Bone marrow (tissue), 2 donors: ENCODE measurements at places on chromosomes 6 and 20.

- no peak for DNase-seq
These were observed 113.9 kb downstream of the GMPR start for GRCh38 chr6:16352258-16352635.

GRCh38 chr6:77535172-77535571, 71.9 kb upstream of the HTR1B start:
- DNase-seq: no peak

DNA sequence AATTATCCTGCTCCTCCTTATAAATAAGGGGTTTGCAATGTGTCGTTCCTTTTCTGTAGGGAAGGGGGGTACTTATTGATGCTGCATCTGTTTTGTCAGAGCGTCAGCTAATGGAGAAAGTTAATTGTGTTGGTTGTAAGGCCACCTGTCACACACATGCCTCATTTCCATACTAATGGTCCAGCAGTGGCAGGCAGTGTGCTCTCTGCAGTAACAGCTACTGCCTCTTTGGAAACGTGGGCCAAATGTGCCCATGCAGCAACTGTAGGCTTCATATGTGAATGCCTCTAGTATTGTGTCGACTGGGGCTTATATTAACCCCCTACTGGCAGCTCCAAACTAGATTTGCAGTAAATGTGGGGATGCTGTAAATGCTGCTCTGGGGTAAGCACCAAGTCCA, 56.3 kb upstream of the OLIG3 start:
- no peak for DNase-seq

- DNase-seq: no peak
These were observed 1201.6 kb upstream of the CITED2 start for GRCh38 chr6:140576004-140576555.

DNA sequence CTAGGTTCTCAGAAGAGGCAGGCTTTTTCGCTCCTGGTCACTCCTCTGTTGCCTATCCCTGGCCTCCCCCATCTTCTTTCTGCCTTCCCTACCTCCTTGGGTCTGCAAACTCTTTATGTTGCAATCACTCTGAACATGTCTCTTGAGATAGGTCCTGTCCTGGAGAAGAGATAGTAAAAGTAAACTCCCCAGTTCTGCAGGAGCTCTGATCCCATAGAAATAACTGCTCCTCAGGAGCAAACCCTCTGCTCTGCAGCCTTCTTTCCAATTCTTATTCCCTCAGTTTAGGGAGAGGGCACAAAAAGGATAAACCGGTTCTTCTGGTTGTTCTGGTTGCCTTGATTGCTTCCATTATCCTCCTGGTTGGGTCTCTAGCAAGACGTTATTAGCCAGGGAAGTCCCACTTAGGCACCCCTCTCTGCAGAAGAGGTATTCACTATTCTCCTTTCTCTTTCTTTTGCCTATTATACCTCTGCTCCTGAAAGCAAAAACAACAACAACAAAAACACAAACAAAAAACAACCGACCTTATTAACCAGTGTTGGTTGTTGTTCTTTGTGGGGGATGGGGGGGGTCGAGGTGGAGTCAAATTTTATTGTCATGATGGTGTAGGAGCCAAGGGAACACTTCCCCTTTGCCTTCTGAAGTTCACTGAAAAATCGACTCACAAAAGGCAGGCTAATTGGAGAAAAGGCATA, 973 bp downstream of the TRIM38 start:
- no peak for DNase-seq

DNA sequence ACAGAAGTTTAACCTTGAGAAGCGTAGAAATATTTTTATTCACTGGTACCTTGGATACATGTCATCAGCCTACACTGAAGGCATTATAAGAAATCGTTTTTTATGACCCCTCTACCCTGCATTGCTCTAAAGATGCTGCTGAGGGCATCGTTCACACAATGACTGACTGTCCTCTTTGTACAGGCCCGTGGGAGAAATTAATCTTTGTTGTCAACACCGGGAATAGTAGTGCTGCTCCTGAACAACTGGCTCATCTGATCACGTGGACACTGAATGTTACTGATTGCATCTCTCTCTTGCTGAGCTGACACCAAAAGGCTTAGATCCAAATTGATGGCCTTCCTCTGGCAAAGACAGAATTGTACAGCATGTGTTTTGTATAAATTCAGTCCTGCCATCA, 157.1 kb upstream of the SMLR1 start:
- no peak for DNase-seq

GRCh38 chr6:5995658-5995948, 11.1 kb downstream of the NRN1 start:
- DNase-seq: no peak

DNA sequence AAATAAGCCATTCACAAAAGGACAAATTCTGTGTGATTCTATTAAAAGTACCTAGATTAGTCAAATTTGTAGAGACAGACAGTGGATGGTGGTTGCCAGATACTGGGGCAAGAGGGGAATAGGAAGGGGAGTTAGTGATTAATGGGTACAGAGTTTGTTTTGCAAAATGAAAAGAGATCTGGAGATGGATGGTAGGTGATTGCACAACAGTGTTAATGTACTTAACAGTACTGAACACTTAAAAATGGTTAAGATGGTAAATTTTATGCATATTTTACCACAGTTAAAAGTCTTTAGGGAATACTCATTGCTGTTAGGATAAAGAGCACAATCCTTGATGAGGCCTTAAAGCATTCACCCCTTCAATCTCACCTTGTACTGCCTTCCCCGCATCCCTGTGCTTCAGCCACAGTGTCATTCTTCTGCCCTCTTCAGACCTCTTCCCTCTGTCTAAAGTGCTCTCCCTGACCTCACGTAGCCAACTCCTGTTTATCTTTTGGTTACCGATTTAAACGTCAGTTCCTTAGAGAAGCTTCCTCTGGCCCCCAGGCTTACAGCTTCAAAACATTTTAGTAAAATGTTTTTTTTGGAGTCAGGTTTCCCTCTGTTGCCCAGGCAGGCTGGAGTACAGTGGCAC, 11.8 kb downstream of the PSMF1 start:
- DNase-seq: no peak

GRCh38 chr6:56756219-56756789, 113.6 kb upstream of the DST start:
- no peak for DNase-seq

- no peak for DNase-seq
These were observed 36.9 kb downstream of the SNX9 start for GRCh38 chr6:157859775-157860504.

- no peak for DNase-seq
These were observed 1.1 kb downstream of the DDAH2 start for GRCh38 chr6:31727717-31728671.

- DNase-seq: no peak
These were observed 4.7 kb downstream of the CDKAL1 start for GRCh38 chr6:20538907-20539306.

- no peak for DNase-seq
These were observed 114.3 kb downstream of the GJA1 start for GRCh38 chr6:121549736-121550135.

- DNase-seq: no peak
These were observed 110.4 kb downstream of the SYCP2 start for GRCh38 chr20:59823030-59823423.

DNA sequence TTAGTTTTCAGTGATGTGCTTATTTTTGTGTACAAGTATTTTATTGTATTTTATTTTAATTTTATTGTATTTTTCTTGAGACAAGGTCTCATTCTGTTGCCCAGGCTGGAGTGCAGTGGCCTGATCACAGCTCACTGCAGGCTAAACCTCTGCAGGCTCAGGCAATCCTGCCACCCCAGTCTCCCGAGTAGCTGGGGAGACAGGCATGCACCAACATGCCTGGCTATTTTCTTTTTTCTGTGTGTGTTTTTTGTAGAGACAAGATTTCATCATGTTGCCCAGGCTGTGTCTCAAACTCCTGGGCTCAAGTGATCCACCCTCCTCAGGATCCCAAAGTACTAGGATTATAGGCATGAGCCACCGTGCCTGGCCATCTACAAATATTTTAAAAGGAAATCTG, 146.3 kb downstream of the MANEA start:
- no peak for DNase-seq

- no peak for DNase-seq
These were observed 27.1 kb downstream of the PARD6B start for GRCh38 chr20:50758469-50758868.

DNA sequence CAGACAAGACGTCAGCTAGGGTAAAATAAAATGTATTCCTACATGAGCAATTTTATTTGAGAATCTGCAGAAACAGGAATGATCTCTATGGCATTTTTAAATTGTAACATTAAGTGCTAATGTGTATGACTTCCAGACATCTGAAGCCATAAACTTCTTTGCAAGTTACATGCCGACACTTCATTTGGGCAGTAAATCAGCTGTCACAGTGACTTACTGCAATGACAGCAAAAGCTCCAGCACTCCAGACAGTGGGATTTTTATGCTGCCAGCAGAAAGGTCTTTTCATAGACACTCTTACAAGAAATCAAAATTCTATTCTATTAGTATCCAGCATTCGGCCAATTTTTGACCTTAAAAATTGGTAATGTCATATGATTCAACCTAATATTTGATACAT, 156.3 kb upstream of the SNX9 start:
- no peak for DNase-seq

DNA sequence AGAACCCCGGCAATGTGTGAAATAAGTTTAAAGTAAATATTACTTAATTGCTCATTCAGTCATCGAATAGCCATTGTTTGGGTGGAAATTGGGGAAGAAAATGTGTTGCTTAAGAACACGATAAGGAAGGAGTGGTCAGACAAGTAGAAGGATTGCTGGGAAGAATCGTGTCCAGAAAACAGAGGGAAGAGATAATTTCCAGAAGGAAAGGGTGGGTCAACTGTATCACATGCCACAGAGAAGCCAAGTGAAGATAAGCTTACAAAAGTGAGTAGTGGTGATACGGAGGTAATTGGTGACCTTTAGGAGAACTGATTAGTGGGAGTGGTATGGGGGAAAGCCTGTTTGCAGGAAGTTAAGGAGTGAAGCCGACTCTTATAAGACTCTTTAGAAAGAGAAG, 306.2 kb downstream of the SOX4 start:
- DNase-seq: no peak

GRCh38 chr6:37488476-37488875, 11.2 kb downstream of the CCDC167 start:
- no peak for DNase-seq

DNA sequence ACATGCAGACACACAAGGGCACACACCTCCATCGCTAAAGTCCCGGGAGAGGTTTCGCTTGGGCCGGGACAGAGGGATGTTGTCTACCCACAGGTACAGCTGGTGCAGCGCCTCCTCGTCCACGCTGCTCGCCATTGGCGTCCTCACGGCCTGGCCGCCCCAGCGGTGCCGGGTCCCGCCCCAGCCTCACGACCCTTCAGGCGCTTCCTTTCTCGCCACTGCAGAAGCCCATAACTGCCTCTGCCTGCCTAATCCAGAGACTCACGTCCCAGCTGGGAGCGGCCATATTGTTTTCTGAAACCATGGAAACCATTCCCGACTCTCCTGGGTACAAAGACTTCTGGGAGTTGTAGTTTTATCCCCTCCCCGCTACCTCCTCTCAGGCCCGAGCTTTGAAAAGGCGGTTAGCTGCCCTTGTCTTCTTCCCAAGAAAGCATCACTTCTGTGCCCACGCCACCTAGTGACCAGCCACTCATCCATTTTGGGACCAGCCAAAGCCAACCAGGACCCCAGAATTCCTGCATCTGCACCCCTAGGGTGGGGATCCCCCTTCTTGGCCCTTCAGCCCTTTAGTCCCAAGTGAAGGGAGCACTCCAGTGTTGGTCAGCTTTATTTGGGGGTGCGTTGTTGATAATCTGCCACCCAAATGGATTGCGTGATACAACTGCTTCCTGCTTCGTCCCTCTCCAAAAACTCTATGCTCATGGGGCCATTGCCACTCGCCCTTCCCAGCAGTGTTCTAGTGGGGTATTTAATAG, at the start of gene SPEF1:
SPEF1 (minus strand) TSS at position 296 of the 758 bp plus-strand sequence; CDS start at position 135, 161 bp downstream.
- DNase-seq: peak; percentile 20

DNA sequence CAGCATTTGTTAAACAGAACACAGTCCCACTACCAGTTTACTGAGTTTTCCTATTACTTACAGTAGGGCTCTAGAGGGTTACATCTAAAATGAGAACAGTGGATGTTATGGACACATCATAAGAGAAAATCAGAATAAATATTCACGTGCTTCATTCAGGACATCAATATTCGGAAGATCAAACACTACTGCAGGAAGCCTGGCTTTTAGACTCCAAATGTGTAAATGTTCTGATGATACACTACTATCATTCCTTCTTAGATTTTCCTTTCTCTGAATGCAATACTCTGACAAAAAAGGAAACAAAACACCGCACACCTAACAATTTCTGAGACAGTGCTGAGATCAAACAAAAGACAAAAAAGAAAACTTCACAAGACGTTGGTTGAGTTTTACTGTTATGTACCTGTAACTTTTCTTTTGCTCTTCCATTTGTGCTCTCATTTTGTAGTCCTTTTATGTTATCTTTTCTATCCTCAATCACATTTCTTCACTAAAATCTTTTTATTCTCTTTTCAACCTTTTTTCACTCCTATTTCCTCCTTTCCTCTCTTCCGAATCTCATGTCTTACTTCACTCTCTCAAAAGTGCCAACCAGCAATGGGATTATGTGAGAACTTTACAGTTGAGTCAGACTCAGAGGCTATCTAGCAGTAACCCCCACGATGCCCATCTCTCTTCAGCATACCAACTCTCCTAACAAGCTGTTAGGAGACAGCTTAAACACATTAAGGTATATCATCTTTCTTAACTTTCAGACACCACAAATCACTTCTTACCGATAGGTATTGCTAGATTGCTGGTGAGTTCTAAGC, 1.7 kb downstream of the FAM184A start:
- no peak for DNase-seq

GRCh38 chr20:35117196-35117595, 24.6 kb upstream of the TRPC4AP start:
- DNase-seq: no peak

DNA sequence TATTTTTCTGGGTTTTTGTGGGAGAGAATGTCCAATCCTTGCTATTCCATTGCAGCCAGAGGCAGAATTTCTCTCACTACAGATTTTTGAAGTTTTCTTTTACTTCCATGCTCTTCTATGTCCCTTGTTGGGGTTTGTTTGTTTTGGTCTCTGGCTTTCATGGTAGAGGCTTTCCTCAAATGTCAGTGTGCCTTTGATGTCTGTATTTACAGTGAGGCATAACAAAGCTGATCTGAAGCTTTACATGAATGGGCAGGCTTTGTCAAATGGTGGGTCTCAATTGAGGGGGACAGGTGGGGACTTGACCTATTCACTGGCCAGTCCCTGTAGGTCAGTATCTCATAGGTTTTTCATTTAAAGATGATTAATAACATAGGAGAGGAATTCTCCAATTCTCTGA, 8.6 kb upstream of the CARMIL1 start:
- no peak for DNase-seq

- DNase-seq: no peak
These were observed 374.1 kb downstream of the BCKDHB start for GRCh38 chr6:80480421-80481157.

DNA sequence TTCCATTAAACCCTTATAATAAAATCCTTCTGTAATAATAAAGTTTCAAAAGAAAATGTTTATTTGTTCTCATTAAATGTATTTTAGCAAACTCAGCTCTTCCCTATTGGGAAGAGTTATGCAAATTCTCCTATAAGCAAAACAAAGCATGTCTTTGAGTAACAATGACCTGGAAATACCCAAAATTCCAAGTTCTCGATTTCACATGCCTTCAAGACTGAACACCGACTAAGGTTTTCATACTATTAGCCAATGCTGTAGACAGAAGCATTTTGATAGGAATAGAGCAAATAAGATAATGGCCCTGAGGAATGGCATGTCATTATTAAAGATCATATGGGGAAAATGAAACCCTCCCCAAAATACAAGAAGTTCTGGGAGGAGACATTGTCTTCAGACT, 3.8 kb downstream of the IL17A start:
- no peak for DNase-seq
